ENCODE measurements at places on chromosomes 7 and 10.

GRCh38 chr7:76293407-76293901 lies 9.0 kb upstream of the HSPB1 start:
- no peak for DNase-seq

DNA sequence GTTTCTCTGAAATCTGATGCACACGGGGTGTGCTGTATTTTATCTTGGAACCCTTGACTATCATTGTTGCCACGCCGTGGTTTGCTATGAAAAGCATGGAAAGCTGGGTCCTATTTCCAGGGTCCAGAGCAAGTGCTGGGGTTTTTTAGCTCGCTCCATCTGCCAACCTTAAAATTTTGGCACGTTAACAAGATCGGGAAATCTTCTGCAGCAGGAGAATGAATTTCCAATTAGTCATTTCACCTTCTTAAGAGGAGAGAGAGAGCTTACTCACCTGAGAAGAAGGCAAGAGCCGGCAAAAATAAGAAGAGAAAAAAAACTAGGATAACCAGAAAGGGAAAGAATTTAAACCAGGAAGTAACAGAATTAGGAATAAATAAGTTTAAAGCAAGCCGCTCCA lies 223.6 kb upstream of the CELF2 start:
- no peak for DNase-seq

- DNase-seq, result peak; percentile 35
These were observed 38.1 kb downstream of the IKZF1 start for GRCh38 chr7:50342616-50343114.

- no peak for DNase-seq
These were observed 99.2 kb upstream of the PDCD4 start for GRCh38 chr10:110772454-110773025.

DNA sequence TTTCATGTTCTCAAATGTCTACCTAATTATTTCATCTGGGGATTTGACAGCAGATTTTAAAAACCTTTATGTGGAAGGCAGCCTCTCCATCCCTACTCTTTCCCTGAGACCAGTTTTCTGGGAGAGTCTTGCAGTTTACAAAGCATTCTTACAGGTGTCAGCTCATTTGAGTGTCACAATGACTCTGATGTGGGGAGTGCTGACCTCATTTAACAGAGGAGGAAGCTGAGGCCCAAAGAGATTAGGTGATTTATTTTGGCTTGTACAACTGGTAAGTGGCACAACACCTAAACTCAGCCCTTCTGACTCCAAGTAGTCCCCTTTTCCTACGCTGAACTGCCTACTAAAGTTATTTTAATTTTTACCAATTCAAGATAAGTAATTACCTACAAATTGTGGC lies 33.3 kb upstream of the MAT1A start:
- DNase-seq, result no peak

DNA sequence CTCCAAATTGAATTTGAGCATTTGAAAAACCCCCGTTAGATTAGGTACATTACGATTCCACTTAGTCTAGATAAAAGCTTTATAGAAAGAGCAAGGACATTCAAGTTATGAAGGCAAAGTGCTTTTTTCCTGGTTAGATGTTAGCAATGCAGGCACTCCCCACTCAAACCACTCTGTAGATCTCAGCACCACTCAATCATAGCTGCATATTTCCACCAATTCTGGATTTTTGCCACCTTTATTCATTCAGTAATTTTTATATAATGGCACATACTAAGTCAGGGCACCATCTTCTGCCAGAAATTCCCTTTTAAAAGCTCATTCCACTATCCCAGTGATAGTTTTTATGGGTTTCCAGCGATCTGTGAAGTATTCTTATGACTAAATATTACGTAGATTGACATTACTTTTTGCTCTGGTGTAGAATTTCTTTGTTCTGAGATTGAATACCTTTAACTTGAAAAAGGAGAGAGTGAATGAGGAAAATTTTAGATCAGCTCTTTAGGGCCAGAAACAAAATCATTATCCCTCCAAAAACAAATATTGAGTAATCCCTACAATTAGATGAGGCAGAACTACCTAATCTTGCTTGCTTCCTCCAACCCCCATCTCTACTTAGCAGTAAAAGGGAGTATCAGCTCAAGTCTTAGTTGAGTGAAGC lies 51.6 kb downstream of the RNLS start:
- DNase-seq, result no peak

GRCh38 chr10:43186150-43186549 lies 47.9 kb downstream of the CSGALNACT2 start:
- no peak for DNase-seq

- no peak for DNase-seq
These were observed 15.5 kb upstream of the MICALL2 start for GRCh38 chr7:1474736-1475135.

DNA sequence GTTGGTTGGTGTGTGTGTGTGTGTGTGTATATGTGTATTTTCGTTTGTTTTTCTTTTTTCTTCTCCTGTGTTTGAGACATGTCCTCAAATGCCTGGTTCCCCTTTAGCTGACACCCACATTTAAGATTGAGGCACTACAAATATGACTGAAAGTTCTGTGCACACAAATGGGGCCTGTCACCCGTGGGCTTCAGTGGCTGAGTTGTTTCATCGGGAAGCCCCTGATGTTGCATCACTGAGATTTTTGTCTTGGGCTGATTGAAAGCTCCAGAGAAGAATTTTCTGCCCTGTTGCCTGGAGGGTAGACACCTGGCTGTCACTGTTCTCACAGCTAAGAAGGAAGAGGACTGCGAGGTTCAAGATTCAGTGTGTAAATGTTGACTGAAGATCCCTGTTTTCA lies 283.8 kb upstream of the C7orf33 start:
- no peak for DNase-seq

DNA sequence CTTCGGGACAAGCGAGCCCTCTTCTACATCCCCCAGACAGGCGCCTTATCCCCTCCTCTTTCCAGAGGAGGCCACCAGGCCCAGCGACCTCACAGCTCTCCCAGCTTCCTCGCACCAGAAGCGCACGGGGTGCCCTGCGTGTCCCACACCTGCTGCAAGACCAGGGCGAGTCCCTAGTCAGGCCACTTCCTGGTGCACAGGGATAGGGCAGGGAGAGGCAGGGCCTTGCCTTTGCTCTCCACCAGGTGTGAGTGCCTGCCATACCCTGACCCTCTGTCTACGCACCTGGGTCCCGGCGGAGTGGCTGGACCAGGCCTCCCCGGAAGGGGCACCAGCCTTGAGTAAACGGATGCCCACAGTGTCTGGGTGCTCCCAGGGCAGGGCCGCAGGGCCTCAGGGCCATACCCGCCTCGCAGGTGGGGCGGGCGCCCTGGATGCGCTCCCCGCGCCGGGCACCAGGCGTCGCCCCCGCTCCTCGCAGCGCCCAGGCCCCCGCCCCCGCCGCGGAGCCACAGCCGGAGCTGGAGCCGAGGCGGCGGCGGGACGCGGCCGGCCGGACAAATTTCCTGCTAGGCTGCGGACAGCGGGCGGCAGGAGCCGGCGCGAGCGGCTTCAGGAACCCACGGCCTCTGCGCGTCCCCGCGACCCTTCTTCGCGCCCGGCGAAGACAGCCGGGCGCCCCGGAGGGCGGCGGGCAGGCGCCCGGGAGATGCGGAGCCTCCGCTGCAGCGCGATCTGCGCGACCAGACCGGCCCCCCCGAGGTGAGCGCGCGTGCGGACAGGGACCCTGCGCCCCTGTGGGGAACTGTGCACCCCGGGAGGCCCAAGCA lies at the start of gene PTPRE:
Gene PTPRE, plus strand, starts transcription at position 556 of the 830 bp plus-strand sequence. CDS start 133,779 bp downstream, outside the sequence.
- peak; percentile 61 for DNase-seq

DNA sequence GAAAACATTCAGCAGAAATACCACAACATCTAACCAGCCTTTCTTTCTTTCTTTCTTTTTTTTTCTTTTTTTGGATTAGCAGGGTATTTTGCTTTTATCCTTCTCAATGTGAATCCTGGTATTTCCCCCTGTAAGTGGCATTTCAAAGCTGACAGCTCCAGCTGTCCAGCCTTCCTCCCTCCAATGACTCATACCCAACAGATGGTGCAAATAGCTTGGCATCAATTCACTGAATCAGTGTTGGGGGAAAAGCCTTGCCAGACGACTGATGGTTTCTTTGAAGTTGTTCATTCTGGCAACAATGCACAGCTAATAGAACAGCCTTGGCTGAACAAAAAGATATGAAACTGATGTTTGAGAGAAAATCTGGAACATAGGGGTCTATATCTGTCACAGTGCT lies 316.8 kb upstream of the STEAP1 start:
- DNase-seq, result no peak

GRCh38 chr10:10138685-10139084 lies 879.0 kb upstream of the CELF2 start:
- no peak for DNase-seq

- DNase-seq, result no peak
These were observed 17.8 kb upstream of the SLC18A2 start for GRCh38 chr10:117222976-117223692.

GRCh38 chr10:52283174-52283573 lies 30.9 kb upstream of the DKK1 start:
- DNase-seq, result no peak

GRCh38 chr7:156732091-156732625 lies 91.6 kb downstream of the RNF32 start:
- DNase-seq, result no peak

GRCh38 chr10:30309403-30309802 lies 39.7 kb downstream of the MTPAP start:
- DNase-seq, result no peak

Measured in breast epithelium (tissue), 4 donors.